ENCODE measurements at places on chromosomes 6 and 20.

DNA sequence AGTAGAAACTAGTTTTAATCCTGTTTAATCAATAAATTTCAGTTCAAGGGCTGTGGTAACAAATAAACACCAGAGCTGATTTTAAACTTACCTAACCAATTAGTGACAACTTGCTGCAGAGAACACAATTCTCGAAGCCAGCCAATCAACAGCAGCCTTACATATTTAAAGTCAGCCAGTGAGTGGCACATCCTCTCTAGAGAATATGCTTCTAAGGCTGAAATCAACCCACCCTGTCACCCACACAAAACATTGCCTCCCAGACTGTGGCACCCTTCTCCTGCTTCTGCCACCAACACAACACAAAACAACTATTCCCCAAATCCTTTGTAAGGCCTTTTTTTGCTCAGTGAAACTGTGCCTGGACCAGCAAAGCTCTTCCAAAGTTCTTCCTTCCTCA, 306.0 kb downstream of the EYA4 start:
- DNase-seq = no peak

DNA sequence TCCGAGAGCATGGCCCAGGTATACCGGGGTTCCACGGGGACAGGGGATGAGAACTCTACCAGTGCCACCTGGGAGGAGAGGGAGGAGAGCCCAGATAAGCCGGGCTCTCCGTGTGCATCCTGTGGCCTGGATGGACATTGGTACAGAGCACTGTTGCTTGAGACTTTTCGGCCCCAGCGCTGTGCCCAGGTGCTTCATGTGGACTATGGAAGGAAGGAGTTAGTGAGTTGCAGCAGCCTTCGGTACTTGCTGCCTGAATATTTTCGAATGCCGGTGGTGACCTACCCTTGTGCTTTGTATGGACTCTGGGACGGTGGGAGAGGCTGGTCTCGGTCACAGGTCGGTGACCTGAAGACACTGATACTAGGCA, 1.3 kb downstream of the TDRD6 start:
- no peak for DNase-seq

DNA sequence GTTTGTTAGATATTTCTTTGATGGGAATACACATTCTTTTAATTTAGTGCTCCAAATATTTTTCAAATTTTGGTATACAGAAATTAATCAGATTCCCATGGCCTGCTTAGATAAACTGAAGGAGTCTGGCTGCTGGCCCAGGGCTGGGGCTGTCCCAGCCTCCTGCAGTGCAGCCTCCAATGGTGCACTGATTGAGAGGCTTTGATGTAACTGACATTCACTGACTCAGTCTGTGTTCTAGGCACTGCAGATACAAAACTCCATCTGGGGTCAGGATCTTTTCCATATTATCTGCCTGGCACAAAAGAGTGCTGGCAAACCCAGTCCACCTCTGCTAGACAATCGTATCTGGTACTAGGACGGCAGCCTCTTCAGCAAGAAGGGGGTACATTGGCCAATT, 64.8 kb downstream of the GRIK2 start:
- DNase-seq = no peak

GRCh38 chr6:82396964-82397751, 33.5 kb downstream of the TPBG start:
- DNase-seq = no peak

DNA sequence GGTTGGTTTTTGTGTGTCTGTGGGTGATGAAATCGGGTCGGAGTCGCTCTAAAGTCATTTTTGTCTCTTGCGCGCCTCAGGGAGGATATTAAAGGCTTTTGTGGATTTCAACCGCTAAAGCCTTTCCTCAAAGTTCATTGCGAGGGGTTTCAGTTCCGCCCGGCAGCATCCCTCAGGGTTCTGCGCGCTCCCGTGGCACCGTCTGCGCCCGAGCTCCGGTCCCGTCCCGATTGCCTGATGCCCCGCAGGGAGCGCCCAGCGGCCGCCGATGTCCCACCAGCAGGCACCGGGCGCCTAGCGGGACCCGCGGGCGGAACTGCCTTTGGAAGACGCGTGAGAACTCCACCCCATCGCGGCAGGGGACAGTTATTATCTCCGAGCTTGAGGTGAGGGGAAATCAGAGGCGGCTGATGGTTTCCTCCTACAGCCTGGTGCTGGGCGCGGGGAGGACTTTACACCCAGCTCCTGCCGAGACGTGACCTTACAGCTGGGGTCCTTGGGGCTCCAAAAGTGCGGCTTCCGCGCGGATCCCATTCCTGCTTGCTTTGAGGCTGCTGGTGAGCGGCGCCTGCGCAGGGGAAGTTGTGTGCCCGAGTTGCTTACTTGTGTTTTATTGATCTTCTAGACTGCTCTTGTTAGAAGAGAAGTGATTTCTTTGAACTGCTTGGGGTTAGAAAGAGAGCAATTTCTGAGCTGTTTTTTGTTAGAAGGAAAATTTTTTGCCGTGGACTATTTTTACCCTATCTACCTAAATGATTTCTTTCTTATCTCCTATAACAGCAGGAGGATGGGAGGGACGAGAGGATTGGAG, 27.1 kb downstream of the ULBP1 start:
- no peak for DNase-seq
